Foreskin fibroblast (primary cell): ENCODE measurements at places on chromosomes 11 and 22.

DNA sequence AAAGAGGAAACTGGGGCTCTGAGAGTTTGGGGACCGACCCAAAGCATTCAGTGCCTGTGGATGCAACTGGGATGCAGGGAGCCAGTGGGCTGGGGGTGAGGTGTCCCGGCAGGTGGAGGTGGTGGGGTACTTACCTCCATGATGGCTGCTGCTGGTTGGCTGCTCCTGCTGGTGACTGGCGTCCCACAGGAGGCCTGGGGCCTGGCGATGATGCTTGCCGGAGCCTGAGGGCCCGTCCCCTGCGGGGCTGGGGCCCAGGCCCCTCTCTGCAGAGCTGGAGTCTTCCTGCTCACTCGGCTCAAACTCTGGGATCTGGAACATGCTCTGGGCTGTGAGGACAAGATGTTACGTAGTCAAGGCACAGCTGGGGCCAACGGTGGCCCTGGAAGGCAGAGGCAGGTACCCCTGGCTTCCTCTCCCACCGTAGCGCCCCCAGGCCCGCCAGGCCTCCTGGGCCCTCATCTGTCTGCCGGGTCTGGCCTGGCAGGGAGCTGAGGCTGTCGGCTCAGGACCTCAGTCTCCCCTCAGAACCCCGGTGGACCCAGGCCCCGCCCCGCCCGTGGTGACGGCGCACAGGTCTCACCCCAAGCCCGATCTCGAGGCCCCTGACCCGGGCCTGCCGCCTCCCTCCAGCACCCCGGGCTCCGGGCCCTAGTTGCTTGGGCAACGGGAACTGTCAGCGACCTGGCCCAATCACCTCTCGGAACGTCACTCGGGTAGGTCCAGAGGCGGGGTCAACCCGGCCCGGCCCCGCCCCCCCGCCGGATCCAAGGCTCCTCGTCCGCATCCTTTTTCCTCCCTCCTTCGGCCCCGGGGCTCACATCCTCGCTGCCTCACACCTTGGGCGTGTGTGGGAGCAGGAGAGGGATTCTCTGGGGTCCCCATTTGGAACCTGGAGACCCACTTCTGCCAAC, at the start of gene BAD:
Gene BAD (minus strand): TSS at position 618 of the 914 bp plus-strand sequence. CDS start 297 bp downstream, at position 321.
- peak; percentile 88 for DNase-seq

DNA sequence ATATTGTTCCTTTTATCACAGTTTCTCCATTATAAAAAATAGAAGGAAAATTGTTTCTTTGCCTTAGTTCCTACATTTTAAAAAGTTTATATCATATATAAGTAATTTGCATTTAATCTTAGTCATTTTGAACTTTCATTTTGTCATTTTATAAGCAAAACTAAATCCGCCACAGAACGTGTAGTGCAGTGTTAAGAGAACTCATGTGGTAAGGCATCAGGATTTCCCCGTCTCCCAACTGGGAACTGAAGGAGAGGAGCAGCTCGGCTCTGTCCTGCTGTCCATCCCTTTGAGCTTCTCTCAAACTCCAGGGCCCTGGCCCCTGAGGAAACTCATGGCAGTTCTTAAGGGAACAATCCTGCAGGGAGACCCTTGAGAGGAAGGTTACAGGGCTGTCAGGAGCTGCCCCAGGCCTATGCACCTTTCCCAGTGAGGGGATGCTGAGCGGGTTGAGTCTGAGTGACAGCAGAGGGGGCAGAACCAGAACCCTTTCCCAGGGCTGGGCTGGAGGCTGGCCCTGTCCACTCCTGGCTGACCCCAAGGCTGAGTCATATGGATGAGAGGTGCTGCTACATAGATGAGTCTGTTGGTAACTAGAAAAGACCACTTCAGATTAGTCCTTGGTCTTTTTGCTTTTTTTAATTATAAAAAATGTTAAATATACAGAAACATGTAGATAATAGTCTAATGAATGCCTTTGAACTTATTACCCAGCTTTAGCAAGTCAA, 333.1 kb downstream of the TBC1D22A start:
- no peak for DNase-seq

GRCh38 chr11:78801161-78801884, 226.7 kb upstream of the NARS2 start:
- DNase-seq = peak; percentile 95

DNA sequence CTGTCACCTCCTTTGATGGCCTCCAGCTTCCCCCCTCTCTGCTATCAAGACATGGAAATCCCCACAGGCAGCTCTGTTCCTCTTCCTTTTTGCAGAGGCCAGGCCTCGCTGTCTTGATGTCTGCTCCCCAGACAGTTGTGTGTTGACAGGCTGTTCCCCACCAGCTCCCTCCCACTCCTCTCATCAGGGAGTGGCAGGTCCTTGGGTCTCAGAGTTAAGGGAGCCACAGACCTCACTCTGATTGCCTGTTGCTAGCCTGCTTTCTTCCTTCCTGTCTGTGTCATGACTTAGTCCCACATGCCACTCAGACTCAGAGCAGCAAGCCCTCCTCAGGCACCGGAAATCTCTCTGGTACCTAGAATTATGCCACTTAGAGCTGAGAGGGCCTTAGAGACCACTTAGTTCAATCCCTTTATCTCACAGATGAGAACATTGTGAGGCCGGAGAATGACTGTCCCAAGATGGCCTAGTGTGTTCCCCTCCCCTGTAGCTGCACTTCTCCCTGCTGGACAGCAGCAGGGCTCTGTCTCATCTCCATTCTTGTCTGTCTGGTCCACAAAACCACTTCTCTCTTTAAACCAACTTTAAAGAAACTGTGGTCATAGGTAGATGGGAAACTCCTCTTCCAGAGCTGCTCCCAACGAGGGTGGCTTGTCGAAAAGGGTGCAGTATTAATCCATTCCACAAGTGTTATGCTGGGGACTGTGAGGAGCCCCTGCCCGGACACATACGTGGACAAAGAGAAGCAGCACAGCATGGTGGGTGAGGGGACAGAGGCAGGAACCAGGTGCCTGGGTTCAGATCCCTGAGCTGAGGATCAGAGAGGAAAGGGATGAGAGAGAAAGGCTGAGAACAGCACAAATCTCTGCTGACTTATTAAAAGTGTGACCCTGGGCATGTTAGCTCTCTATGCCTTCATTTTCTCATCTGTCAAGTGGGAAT, 4.2 kb downstream of the AMPD3 start:
- DNase-seq = no peak

GRCh38 chr11:12725055-12725862, 51.0 kb downstream of the TEAD1 start:
- DNase-seq = no peak

DNA sequence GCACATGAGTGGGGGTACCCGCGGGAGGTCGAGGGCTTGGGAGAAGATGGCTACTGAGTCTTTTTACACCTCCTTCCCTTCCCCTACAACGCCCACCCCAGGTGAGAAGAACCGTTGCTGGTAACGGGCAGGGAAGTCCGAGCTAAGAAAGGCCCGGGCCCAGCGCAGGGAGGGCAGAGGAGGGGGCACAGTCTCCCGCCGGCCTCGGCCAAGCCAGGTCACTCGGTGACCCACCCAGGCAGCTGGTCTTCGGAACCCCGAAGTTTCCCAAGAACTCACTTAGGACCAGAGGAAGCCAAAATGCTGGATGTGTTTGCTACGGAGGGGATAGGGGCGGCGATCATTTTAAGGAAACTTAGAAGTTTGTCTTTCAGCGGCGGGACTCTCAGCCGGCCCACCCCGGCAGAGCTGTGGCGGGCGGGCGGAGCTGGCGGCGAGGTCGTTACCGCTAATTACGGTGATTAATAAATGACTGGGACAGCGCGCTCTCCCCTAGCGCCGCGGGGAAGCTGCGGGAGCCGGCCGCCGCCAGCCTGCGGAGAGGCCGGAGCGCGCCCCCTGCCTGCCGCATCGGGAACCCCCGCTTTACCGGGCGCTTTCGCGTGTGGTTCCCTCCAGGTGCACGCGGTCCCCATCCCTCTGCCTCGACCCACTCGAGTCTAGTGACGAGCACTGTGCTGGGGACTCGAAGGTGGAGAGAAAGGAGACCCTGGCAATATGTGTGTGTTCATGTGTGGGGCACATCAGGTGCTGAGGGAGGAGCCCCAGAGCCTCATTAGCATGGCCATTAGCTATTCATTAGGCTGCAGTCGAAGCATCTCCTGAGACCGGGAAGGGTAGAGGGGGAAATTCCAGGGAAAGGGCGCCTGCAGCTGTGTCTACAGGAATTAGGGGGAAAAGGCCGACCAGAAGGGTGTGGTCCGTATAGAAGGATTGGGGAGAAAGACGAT, 945 bp downstream of the ROBO3 start:
- DNase-seq = peak; percentile 74

DNA sequence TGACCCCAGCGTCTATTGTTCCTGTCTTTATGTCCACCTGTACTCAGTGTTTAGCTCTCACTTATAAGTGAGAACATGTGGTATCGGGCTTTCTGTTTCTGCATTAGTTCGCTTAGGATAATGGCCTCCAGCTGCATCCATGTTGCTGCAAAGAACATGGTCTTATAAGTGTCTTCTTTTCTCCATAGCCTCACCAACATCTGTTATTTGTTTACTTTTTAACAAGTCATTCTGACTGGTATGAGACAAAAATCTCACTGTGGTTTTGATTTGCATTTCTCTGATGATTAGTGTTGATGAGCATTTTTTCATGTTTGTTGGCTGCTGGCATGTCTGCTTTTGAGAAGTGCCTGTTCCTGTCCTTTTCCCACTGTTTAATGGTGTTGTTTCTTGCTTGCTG, 21.7 kb upstream of the SLN start:
- no peak for DNase-seq

DNA sequence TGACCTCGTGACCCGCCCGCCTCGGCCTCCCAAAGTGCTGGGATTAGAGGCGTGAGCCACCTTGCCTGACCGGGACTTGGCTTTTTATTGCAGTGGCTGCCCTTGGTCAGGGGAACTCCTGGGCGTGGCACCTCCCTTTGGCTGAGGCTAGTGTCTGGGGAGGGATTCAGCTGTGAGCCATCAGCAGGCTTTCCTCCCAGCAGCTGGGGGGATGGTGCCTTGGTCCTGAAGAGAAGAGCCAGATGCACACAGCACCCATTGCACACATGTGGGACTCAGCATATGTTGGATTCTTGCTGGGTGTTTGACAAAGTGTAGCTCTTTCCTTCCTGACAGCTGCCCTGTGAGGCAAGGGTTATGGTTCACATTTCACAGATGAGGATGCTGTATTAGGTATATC, 8.4 kb downstream of the CYTH4 start:
- DNase-seq = peak; percentile 94

DNA sequence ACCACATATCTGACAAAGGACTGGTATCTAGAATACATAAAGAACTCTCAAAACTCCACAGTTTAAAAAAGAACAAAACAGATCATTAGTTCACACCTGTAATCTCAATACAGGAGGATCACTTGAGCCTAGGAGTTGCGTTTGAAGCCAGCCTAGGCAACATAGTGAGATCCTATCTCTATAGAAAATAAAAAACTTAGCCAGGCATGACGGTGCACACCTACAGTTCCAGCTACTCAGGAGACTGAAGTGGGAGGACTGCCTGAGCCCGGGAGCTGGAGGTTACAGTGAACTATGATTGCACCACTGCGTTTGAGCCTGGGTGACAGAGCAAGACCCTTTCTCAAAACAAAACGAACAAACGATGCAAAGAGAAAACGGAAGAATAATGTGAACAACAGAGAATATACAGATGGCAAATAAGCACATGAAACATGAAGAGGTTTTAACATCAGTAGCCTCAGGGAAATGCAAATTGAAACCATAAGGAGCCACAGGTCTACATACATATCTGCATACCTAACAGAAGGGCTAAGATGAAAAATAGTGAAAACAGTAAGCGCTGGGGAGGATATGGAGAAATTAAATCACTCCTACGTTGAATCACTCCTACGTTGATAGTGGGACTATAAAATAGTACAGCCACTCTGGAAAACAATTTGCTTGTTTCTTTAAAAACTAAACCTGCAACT, 70.7 kb downstream of the DGCR2 start:
- peak; percentile 26 for DNase-seq

- no peak for DNase-seq
Measured at GRCh38 chr11:119828006-119828405, 99.0 kb upstream of the NECTIN1 start.

DNA sequence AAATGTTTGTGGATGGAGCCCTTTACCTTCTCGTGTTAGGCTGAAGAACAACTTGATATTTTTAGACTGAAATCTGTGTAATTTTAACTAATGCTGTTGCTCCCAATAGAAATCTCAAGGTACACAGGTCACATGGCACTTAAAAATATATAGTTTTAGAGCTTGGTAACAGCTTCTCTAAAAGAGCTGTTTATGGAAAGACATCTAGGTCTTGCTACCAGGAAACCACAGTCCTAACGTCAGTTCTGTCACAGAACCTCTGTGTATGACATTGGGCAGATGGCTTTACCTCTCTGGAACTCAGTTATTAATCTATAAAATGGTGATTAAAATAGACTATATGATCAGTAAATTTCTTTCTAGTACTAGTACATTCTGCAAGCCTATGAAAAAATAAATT, 35.4 kb downstream of the PAK1 start:
- DNase-seq = no peak

- DNase-seq = no peak
Measured at GRCh38 chr11:67627441-67627811, 2.3 kb downstream of the NUDT8 start.

DNA sequence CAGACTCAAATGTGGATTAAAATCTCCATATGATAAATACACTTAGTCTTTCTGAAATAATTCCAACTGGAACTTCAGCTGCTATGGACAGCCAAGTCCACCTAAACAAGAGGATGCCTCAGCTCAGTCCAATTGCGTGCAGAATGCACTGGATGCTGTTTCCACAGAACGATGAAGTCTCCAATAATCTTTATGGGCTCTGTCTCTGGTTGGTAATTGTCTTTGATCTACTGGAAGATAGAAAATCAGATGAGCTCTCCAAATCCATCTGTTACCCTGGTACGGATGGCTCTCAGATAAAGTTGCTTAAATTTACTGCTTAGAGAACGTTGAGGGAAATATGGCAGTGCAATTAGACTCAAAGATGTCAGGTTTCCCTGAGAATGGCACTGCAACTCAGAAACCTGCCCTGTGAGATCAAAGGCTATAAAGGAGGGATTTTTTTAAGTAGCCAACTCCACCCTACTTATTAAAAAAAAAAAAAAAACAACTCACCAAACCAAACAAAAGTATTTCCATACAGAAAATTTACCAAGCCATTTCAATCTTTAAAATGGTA, 859 bp upstream of the BIRC3 start:
- DNase-seq = no peak

DNA sequence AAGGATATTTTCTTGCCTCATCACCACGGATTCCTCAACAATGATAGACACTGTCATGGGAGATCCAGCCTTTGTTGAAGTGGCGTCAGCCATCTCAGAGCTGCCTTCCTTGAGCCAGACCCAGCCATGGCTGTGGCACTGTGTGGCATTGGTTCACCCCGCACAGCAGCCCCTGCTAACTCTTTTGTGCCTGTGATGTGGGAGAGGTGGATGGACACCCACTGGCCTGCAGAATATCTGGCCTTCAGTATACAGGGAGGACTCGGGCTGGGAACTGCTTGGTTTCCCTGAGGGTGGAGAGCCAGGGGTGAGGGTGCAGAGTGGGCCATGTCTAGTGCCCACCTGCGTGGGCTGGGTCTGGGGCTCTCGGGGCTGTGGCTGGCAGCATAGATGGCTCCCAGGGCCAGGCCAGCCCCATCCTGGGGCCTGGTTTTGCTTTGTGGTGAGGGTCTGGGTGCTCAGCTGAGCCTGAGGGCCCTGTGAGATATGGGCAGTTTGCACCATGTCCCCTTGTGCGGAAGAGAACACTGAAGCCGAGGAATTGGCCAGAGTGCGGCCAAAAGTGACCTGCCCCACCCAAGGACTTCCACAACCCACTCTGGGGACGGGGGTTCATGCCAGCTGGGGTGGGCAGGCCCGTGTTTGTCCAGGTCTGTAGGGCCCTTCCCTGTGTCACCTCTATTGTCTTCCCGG, 6.1 kb downstream of the CLDN5 start:
- DNase-seq = no peak
